ENCODE measurements at places on chromosomes 6 and 20.

DNA sequence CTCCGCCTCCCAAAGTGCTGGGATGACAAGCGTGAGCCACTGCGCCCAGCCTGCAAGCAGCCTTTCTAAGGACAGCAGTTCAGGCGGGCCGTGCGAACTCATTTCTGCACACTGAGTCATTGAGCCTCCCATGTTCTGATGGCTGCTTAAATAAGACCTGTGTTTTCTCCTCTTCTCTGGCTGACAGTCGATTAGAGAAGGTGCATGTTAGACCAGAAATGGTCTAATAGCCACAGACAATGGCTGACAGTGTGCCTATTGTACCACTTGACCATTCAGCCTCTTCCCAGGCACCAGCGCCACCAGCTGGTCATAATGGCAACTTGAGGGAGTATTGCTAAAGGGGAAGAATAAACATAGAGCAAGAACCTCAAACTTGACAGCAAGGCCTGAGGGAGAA lies 6.2 kb downstream of the CST11 start:
- DNase-seq = no peak

DNA sequence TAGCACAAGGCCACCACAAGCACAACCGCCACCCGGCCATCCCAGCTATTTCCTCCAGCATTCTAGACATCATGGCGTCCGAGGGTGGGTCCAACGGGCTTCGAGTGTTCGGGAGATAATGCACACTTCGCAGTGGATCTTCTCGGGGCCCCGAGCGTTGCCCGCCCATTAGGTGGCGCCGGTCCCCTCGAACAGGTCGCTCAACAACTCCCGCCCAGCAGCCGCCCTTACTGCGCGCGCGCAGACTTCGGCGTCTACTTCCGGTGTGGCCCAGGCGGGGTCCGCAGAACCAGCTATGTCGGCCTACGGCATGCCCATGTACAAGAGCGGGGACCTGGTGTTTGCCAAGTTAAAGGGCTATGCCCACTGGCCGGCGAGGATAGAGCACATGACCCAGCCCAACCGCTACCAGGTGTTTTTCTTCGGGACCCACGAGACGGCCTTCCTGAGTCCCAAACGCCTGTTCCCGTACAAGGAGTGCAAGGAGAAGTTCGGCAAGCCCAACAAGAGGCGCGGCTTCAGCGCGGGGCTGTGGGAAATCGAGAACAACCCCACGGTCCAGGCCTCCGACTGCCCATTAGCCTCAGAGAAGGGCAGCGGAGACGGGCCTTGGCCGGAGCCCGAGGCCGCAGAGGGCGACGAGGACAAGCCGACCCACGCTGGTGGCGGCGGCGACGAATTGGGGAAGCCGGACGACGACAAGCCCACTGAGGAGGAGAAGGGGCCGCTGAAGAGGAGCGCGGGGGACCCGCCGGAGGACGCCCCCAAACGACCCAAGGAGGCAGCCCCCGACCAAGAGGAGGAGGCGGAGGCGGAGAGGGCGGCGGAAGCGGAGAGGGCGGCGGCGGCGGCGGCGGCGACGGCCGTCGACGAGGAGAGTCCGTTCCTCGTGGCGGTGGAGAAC lies at the start of gene HDGFL1:
Gene HDGFL1, plus strand, starts transcription at position 286 of the 904 bp plus-strand sequence. Its CDS starts 10 bp downstream, at position 296.
- DNase-seq = no peak

DNA sequence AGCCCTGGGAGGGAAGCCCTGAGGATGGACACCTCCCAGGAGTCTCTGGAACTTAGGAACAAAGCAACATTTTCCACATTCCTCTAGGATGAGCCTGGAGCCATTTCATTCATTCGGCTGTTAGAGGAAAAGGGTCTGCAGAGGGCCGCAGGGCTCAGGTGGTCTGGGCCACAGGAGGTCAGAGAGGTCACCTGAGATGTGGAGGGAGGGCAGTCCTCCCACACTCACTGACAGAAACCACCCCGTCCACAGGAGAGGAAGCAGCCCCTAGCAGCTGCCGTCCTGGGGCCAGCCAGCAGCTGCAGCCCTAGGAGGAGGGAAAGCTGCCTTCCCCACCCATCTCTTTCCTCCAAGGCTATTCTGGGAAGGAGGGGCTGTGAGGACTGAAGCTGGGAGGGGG lies 207.0 kb downstream of the CDC5L start:
- DNase-seq = no peak

GRCh38 chr6:56853541-56853940 lies 101.4 kb upstream of the BEND6 start:
- DNase-seq = no peak

DNA sequence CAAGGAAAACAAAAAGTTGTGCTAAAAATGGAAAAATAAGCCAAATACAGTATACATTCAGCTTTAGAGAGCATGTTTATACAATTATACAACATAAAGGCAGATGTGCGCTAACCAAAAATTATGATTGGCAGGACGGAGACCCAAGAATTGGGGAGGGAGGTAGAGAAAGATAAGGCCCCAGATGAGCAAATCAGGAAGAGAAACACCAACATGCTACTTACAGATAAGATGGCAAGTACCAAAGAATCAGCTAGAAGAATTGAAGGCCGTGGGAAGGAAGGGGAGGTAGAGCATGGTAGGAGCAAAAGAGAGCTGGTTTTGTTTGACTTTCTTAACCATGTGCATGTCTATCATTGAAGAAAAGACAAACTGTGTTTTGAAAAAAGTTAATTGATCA lies 45.4 kb downstream of the PRND start:
- DNase-seq = no peak

- DNase-seq = no peak
Measured at GRCh38 chr20:34675561-34675960, 1.3 kb downstream of the PIGU start.

- no peak for DNase-seq
Measured at GRCh38 chr6:154292855-154293519, 63.6 kb downstream of the IPCEF1 start.

GRCh38 chr6:157530126-157530525 lies 149.1 kb downstream of the ZDHHC14 start:
- DNase-seq = no peak

DNA sequence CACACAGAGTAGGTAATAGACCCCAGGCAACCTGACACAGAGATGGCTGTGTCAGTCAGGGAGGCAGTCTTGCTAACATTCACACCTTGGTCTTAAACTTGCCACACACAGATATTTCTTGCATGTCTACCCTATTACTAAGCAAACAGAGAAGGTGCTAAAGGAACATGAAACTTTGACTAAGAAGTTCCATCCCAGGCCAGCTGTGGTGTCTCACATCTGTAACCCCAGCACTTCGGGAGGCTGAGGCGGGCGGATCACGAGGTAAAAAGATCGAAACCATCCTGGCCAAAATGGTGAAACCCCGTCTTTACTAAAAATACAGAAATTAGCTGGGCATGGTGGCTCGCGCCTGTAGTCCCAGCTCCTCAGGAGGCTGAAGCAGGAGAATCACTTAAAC lies 222.4 kb upstream of the JARID2 start:
- peak; percentile 42 for DNase-seq

DNA sequence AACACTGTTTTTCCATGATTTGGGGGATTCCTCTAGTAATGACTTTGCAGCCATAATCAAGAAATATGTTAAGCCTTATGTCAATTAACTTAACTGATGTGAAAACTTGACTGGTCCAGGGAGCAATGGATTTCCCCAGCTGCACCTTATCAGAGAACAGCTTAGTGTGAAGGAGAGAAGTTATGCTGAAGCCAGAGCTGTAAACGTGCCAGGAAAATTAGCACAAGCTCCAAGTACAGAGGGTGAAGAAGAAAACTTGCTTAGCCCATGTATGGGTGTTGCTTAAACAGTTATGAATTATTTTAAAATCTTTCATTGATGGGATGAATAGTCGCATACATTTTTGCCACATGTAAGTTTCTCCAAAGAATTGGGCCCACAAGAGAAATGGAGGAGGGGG lies 214.9 kb upstream of the RNF217 start:
- DNase-seq = no peak

DNA sequence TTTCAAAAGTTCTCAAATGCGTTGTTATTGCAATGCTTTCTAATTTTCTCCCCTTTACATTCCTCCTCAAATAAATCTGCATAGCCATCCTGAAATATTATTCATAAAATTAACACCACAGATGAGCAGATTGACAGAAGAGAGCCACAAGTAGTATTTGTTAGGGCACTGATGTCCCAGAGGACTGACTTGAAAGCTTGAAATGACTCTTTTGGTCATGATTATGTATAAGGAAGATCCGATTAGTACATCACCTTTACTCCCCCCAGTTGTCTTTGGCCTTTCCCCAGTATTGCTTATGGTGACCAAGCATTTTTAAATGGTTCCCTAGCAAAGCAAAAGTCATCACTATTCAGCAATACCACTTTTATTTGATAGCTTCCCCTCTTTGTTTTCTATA lies 187.6 kb downstream of the ADAT2 start:
- no peak for DNase-seq

DNA sequence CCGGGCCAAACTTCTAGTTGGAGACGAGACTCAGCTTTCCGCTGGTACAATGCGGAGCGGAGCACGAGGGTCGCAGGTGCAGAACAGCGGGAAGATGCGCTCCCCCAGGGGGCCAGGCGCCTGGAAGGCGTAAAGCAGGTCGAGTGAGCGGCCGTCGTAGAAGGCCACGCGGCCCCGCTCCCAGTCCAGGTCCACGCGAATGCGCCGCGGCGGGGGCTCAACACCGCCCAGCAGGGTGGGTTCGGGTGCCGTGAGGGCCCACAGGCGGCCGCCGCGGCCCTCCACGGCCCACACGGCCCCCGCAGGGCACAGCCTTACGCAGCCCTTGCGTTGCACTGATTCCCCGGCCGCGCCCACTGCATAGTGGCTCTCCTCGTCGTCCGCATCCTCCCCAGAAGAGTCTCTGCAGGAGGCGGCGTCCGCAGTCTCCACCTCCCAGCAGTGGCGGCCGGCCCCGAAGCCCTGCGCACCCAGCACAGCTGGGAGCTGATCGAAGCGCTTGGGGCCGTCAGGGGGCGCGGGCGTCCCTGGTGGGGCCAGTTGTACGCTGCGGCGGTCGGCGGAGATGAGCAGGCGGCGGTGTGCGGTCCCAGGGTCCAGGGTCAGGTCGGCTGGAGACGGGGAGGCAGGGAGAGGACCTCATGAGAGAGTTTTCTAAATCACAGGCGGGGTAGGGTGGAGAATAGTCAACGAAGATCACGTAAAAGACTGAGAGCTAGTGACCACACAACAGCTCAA lies 4.3 kb downstream of the PPP1R11 start:
- DNase-seq = no peak

GRCh38 chr20:50096237-50096636 lies 16.7 kb downstream of the UBE2V1 start:
- no peak for DNase-seq

- no peak for DNase-seq
Measured at GRCh38 chr6:16717275-16717942, 43.9 kb downstream of the ATXN1 start.

DNA sequence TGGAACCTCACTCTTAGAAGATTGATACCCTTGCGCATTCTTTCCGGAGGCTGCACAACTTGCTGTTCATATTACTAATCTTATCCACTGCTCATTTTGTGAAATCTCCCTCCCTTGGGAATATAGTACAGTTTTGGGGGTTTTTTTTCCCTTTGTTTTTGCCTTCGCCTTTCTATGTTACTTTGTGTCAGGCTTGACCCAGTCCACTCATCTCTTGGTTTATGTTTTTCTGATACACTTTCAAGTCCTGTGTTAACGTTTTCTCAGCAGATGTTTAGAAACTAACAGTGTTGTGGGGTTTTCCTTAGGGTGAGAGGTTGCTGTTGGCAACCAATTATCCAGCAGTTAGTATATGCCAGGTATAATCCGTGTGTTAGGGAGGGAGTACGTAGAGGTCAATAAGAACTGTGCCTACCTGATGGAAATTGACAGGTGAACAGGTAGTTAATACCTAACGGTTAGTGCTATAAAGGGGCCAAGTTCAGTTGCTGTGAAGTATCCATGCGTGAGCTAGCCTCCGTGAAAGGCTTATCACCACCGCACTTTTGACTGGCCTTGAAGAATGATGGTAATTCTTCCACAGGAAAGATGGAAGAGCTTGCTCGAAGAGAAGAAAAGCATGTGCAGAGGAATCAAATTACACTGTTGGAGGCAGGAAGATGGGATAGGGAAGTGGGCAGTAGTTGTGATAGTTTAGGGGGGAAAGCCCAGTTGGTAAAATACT lies 1.4 kb downstream of the NFYA start:
- DNase-seq = no peak

DNA sequence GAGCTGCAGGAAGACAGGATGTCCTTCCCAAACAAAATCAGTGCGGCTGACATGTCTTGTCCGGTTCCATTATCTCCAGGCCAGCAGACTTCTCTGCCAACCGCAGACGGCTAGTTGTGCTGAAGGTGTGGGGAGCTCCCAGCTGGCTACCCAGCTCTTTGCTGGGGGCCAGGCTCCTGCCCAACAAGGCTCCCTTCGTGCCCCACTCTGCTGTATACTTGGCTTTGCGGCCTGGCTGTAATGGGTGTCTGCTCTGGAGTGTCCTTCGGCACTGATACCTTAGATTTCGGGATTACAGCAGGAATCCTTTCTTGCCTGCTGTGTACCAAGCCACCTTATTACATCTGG lies 48.7 kb upstream of the IRF4 start:
- no peak for DNase-seq

DNA sequence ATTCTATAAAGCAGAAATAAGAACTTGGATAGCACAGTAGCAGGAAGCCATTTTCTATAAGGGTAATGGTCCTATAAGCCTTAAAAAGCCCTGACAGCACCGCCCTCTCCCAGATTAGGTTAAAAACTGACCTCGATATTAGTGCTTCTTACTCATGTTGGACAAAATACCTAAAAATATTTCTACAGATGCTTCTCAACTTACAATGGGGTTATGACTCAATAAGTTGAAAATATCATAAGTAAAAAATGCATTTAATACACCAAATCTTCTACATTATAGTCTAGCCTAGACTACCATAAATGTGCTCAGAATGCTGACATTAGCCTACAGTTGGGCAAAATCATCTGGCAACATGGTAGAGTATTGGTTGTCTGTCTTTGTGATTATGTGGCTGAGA lies 70.3 kb downstream of the SESN1 start:
- no peak for DNase-seq

DNA sequence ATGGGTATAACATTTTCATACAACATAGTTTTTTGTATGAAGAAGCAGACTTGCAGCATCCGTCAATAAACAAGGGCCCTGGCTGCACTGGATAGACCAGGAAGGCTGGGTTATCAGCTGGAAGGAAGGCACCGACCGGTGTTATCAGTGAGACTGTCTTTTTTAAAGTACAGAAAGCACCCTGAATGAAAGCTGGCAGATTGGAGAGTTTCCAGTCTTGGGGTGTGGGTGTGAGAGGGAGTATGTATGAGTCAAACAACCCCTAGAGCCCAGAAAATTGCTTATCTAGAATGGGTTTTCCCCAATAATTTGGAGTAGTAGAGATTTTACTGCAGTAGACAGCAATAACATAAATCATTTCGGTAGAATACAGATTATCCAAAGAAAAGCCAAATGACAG lies 42.4 kb downstream of the TXLNB start:
- DNase-seq = no peak
